ENCODE measurements at places on chromosomes 4 and X.

DNA sequence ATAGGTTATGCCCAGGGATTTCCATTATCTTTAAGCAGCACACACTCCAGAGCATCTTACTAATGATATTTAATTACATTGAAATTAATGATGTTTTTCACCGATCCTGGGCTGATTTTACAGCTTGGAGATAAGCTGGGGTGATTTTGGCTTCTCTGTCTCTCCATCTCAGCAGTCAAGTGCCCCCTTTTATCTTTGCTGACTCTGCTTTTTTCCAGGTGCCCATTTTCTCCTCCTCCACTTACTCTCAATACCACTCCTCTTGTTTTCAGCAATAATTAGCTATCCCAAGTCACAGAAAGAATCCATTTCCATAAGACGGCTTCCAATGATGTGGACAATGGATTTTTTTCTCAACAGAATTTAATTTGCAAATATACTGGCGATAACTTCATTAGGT lies 266.7 kb downstream of the GBA3 start:
- no peak for DNase-seq

DNA sequence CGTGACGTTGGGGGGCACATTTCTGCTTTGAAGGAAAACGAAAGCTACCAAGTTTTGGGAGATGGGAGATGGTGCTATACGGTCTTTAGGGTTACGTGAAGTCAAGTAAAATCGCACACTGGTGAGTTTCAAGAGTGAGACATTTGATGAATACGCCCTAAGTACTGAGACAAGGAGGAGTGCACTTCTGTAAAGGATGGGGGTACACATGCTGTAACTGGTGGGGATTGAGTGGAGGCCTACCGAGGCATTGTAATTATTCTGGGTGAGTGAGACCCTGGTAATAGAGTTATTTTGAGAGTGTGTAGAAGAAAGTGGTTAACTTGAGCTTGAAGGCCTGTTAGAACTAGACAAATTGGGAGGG lies 536 bp downstream of the SH3BGRL start:
- DNase-seq = no peak

- DNase-seq = no peak
Measured at GRCh38 chr4:128770807-128771206, 38.7 kb upstream of the JADE1 start.

GRCh38 chrX:112768563-112768962 lies 72.1 kb downstream of the AMOT start:
- DNase-seq = no peak

DNA sequence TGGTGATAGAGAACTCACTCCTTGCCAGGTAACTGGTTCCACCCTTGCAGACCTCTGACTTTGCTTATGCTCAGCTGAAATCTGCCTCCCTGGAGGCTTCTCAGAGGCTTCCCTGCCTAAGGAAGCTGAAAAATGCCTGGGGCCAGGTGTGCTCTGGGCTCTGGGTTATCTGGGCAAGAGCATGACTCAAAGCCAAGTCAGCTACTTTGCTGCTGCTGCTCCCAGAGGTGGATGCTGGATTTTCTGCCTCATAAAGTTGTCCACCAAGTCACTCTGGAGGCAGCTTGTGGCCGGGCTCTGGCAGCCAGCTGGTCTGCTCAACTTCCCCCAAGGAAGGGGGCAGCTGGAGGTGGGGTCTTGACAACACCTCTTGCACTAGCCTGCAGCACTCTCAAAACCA lies 132.7 kb downstream of the PJA1 start:
- DNase-seq = peak; percentile 23

DNA sequence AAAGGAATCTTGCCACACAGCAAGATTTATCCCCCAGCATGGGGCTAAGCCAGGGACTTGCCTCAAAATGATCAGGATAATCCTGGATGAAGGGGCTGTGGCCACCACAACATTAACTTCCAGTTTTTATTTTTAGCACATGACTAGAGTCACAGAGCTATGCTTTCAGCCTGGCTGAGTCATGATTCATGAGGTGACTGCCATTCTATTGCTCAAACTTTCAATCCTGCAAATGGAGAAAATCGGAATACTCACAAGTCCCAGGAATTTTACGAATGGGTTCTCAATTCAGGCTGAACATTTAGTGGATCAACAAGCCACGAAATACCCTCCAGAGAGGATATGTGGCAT lies 70.7 kb upstream of the HPGD start:
- DNase-seq = no peak

DNA sequence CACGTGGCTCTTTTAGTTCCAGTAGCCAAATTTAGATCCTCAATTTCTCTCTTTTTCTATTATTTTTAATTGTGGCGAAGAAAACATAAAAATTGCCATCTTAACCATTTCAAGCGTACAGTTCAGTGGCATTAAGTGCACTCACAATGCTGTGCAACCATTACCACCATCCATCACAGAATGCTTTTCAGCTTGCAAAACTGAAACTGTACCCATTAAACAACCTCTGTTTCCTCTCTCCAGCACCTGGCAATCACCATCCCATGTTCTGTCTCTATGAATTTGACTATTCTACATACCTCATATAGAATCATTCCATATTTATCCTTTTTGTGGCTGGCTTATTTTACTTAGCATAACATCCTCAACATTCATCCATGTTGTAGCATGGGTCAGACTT lies 74.9 kb downstream of the METTL14 start:
- no peak for DNase-seq

- DNase-seq = no peak
Measured at GRCh38 chr4:153649572-153649991, 34.5 kb upstream of the TLR2 start.

GRCh38 chr4:120544838-120545237 lies 377.7 kb downstream of the PRDM5 start:
- no peak for DNase-seq

All from small intestine (tissue), 16 donors.